ENCODE measurements at places on chromosomes 3 and 15.

GRCh38 chr3:151346292-151346691 is 16.9 kb upstream of the P2RY13 start:
- DNase-seq, result no peak

- no peak for DNase-seq
Observed at GRCh38 chr3:124336067-124336656, 344.2 kb upstream of the ROPN1 start.

DNA sequence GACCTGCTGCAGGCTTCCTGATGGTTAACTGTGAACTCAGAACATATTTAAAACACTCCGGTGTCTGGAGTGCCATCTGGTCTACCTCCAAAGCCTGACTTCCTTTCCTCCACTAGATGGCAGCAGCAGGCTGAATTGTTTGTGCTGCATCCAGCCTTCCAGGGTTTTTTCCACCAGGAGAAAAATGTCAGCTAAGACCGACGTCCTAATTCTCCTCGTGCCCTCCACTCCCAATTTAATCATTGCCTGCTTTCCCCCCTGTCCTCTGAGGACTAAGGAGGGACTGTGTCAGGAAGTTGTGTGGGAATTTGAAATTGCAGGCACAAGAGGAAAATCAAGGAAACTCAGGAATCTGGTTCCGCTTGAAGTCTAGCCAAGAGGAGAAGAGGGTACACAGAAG is 165.2 kb upstream of the UMPS start:
- peak; percentile 31 for DNase-seq

- DNase-seq, result no peak
Observed at GRCh38 chr15:44694416-44694815, 16.7 kb downstream of the PATL2 start.

- no peak for DNase-seq
Observed at GRCh38 chr15:22888120-22888859, 49.8 kb downstream of the NIPA2 start.

DNA sequence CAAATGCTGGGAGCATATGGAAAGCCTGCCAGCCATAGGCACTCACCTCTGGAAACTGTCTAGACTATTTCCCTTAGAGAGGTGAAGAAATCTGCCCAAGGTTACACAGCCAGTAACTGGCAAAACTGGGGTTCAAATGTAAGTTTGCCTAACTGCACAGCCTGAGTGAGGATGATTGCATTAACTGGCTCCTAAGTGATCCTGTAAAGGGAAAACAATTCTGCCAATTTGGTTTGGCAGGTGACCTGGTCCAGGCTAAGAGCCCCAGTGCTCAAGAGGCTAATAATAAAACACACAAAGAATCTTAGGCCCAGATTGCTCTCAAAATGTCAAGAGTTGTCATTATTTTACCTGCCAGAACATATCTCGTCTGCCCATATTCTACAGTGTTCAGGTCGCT is 43.9 kb upstream of the SPRED1 start:
- DNase-seq, result no peak

DNA sequence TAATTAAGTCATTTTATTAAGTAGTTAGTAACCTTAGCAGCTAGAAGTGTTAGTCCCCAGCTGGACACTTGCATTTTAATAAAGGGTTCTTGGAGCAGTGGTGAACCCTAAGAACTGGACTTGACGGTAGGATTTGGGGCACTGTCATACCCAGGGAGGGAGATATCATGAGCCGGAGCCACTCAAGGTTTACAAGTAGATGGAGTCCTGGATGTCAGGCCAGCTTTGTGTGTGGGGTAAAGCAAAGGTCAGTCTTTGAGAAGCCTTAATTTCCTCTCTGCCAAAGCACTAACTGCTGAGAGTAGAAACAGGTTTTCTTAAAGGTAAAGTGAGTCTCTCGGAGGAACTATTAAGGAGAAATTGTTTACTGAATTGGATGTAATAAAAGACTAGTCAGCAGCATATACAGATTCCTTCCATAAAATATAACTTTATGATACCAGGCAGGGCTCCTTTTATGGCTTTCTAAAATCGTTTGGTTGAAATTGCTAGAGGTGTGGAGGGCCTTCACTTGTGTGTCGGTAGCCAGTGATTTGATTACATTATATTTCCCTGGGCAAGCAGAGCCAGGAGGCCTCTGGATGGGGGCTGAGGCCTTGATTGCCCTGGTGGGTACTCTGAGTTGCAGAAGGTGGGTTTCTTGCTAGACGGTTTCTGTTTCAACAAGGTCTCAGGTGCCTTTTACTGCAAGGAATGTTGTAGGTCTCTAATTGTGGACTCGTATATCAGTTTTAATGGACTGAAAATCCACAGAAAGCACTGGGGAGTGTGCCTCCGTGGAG is 23.1 kb downstream of the SQOR start:
- DNase-seq, result no peak

DNA sequence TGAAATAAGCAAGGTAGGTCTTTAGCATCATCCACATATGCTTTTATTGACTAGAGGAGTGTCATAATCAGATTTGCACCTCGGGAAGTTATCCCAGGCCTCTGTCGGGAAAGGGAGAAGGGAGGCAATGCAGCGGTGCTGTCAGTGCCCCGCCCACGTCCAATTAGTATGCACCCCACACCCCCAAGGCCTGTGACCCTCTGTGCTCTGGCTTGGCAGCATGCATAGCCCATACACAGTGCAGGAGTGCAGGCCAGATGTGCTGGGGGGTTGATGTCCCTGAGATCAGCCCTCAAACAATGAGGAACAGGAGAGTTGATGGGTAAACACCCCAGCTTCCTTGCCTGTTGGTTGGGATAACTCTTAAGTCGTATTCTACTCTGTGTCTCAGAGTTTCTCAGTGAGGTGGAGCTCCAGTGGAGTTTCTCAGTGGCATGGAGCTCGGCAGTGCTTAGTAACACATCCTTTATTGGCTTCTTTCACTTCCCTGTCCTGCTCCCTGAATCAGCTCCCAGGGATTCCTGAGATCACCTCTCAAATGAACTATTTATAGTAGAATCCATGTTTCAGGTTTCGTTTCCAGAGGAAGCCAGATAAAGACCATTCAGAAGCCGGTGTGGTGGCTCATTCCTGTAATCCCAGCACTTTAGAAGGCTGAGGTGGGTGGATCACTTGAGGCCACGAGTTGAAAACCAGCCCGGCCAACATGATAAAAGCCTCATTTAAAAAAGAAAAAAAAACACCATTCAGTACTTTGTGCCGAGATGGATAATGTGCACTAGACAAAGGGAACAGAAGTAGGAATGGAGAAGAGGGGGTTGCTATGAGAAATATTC is 26.7 kb upstream of the NDUFB4 start:
- no peak for DNase-seq

DNA sequence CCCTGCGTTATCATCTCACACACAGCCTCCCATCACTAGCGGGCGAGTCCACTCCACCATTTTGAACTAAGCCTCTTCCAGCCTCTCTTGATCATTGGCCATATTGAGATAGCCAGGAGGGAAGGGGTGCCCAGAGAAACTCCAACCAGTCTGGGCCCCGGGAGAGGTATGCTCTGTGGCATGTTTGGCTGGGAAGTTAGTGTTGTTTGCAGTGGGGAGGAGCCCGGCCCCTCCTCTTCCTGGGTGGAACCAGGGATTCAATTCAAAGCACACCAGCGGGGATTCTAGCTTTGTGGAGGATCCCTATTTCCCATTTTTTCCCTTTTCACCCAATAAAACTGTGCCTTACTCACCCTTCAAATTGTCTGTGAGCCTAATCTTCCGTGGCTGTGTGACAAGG is 71.8 kb downstream of the GBE1 start:
- no peak for DNase-seq

GRCh38 chr15:48547286-48547685 is 98.2 kb downstream of the FBN1 start:
- no peak for DNase-seq

DNA sequence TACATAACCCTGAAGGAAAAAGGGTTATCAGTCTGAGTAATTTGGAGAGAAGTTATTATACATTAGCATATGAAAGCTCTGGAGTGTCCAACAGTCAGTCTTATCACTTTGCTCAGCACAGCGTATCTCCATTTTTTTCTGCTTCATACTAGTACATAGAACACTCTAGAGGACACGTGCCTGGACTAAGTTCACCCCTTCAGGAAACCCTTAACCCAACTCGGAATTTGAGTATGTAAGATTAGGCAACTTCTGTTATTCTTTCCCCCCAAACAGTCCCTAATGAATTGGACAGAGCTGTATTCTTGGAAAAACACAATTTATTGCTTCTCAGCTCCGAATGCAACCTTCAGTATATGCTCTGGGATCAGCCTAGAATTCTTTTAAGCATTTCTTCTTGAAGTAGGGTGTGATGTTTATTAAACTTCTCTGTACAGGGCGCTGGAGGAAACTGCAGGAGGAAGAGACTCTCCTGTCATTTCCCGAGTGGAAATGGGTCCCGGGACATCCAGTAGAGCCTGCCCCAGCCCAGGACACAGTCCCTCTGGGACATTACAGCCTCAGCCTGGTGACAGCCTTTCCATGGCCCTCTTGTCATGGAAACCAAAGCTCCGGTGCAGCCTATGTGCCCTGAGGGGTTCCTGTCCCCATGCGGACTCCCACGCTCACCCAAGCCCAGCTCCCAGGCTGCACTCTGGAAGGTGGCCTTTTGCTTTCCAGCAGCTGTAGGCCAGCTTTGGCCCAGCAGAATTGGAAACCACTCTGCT is 37.3 kb upstream of the CMTM8 start:
- DNase-seq, result no peak

- no peak for DNase-seq
Observed at GRCh38 chr15:100831467-100831866, 48.2 kb upstream of the ALDH1A3 start.

DNA sequence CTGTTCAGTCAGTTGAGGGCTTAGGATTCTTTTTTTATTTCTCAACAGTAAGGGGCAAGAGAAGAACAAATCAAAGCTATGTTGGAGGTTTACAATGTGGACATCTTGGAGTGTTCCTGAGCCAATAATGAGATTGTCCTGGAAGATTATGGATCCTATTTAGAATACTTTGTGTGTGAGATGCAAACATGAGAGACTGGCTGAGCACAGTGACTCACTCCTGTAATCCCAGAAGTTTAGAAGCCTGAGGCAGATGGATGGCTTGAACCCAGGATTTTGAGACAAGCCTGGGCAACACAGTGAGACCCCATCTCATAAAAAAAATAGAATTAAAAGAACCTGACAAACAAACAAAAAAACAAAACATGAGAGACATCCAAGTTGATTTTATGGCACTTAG is 351.6 kb downstream of the GAP43 start:
- no peak for DNase-seq

DNA sequence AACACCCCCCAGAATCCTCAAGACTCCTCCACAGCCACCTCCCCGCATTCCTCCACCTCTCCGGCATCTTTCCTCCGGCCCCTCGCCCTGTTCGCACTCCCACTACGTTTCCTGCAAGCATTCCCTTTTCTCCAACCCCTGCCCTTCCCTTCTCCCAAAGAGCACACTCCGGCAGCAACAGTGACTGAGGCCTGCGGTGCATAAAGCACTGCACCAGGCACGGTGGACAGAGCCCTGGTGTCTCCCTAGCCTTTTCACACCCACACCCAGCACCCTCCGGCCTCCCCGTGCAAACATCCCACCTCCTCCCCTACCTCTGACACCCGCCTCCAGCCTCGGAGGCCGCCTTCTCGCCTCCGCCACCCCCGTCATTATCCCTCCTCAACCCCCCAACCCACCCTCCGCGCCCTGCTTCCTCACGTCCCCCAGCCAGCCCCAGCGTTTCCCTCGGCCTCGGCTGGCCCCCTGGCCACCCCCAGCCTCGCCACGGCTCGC is 577 bp downstream of the ZNF148 start:
- peak; percentile 14 for DNase-seq
